ENCODE measurements at places on chromosomes 4 and X. TPM values are rescaled to one million over a fixed set of nuclear protein-coding genes. Genes with fewer than 3 reads are reported as not detected.

DNA sequence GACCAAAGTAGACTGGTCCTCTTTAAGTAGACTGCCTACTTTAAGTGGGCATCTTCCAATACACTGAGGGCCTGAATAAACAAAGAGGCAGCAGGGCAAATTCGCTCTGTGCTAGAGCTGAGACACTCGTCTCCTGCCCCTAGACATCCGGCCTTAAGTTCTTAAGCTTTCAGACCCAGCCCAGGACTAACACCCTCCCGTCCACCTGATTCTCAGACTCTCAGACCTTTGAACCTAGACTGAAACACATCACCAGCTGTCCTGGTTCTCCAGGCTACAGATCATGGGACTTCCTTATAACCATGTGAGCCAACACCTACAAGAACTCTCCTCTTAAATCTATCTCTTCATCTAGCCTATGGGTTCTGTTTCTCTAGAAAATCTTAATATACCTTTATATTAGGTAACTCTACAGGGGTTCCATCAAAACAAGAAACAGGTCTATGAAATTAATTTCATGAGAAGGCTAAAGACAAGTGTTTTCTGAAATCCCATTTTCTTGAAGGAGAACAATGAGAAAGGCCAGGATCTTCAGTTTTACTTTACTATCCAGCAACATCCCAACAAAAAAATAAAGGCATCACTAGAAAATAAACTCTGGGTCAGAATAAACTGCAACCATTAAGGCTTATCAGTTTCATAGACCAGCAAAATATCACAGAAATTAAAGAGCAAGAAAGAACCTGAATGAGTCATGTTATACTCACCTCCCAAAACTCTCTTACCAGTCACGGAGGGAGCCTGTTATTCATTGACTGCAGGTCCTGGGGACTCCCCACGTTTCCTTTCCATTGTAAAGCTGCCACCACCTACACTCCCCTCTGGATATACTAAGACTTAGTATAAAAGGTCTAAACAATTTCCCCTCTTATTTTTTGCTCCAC, 14.8 kb downstream of the ADGRA3 start:
- DNase-seq = no peak

DNA sequence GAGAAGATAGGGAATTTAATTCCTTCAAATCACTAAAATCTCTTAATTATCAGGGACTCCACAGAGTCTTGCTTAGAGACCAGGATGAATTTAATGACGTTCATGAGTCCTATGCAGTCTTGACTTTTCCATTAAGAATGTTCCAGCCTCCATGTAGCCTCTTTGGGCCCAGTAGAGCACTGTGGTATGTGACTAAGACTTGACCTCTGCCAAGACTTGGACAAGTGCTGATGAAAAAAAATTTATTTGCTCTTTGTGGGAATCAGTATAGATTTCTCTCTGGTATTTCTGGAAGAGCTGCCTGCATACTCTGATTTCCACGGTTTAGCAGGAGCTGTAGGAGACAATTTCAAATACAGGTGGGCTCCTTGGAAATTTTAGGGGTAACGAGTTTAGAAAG, 40.6 kb downstream of the CHRDL1 start:
- DNase-seq = no peak

DNA sequence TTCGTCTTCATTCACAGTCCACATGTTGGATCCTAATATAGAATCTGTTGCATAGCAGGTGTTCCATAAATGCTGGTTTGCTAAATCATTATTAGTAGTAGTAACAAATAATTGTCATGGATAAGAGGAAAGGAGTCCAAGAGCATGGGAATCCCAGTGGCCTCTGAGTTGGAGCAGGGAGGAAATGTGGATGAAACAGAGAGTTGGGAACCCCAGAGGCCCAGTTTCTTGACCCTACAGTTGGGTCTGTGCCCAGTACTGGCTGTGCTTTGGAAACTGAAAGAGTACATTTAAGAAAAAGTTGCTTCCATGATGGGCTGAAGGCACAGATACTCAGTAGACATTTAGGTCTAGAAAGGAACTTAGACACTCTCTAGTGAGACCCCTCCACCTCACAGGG, 149.4 kb upstream of the PSAPL1 start:
- DNase-seq = no peak

FAM184B gene
- total RNA-seq = not detected

DNA sequence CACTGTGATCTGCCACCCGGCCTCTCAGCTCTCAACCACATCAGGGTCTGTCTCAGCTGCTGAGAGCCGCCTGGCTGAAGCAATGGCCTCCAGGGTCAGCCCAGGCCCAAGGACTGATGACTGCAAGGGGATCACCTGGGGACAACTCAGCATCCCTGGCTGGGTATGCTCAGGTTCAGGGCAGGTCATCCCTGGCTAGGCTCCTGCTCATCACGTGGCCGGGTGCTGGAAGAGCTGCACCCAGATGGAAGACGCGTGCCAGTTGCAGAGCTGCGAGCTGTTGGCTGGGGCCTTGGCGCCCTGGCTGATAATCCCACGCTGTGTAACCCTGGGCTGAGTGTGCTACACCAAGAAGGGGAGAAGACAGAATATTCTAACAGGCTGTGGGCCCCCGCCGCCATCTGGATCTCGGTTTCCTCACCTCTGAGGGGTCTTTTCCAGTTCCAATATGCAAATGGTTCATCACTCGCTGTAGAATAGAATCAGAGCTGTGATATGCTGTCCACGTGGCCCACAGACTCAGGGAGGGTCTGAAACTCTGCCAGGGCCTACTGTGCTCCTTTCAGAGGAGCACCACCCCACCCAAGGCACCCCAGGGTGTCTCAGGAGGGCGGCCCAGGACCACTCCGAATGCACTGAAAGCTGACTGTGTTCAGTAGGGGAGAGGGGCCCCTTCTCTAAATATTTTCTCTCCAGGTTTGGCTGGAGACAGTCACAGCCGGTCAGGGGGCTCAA, 338.8 kb downstream of the BCOR start:
- no peak for DNase-seq

DNA sequence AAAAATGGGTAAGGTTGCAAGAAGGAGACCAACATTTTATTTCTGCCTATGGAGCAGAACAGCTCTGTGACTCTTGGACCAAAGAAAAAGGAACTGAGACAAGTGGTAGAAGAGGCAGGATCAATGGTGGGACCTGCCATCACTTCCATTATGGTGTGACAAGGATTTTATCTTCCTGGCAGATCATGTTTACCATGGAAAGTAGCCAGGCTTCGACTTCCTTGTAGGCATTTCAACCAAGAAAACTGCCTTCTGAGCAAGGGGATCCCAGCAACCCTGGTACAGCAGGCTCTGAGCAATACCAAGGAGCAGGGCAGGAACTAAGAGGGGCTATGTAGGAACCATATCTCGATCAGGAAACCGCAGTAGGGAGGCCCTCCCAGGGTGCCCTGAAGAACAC, 317.4 kb downstream of the IQCM start:
- DNase-seq = no peak

WAS gene
- total RNA-seq = 6.2 TPM

DNA sequence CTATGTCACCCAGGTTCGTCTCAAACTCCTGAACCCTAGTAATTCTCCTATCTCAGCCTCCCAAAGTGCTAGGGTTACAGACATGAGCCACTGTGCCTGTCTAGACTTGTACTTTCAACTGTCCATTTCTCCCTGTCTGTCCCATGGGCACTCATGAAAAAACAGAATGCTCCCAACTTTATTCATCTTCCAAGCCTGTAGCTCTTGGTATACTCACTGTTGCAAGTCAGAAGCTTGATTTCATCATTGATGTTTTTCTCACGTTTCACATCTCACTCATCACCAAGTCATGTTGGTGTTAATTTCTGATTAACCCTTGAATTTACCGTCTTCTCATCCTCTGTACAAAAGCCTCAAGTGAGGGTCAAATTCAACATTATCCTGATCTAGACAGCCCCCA, 7.3 kb upstream of the SRP72 start:
- no peak for DNase-seq

- DNase-seq = no peak
These were observed 24.0 kb downstream of the DOCK11 start for GRCh38 chrX:118519411-118520215.

- DNase-seq = no peak
These were observed 86.9 kb downstream of the EVC start for GRCh38 chr4:5797866-5798265.

FRMPD4 gene
- 2.1 TPM for total RNA-seq

CENPVL1 gene
- total RNA-seq = not detected

DNA sequence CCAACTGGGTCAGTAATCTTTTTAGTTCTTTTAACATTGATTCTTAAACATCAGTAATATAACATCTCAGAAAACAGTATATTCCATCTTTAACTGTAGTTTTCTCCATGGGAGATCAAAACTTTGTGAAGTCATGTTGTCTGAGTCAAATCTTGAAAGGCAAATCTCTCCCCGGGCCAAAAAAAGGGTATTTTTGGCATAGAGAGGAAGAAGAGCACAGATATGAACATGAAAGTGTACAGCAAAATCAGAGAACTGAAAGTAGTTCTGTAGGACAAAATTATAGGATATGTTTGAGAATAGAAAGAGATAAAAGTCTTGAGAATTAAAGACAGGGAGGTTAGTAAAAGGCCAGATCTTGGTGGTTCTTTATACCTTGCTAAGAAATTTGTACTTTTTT, 176.4 kb upstream of the GYPA start:
- DNase-seq = no peak

DNA sequence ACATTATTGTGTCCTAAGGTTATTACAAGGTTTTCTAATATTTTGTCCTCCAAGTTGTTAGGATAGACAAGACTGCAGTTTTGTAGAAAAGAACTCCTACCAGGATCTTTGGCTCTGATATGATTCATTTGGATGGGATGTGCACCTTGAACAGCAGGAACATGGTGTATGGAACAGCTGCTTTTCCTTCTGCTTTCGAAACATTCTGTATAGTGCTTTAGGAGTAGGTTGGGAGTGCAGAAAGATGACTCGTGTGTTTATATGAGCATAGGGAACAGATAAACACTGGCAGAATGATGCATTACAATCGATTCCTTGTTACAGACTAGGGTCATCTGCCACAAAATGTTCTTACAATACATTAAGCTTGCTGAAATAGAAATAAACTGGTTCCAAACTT, 790.1 kb downstream of the DMD start:
- DNase-seq = no peak

DNA sequence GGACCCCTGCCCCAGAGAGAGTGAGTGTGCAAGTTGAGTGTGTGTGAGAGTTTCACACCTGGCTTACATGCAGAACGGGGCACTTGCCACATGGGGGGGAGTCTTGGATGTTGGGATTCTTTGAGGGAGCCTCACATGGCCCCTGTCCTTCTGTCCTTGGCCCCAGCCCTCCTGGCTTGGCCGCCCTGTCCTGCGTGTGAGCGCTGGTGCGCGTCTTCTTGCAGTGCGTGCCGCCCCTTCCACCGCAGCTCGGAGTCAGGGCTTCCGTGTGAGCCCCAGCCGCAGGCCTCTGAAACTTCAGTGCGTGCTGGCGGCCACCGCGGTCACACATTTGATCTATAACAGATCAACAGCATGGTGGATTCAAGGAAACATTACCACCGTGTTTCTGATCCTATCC, 30.1 kb upstream of the HGFAC start:
- peak; percentile 39 for DNase-seq

DNA sequence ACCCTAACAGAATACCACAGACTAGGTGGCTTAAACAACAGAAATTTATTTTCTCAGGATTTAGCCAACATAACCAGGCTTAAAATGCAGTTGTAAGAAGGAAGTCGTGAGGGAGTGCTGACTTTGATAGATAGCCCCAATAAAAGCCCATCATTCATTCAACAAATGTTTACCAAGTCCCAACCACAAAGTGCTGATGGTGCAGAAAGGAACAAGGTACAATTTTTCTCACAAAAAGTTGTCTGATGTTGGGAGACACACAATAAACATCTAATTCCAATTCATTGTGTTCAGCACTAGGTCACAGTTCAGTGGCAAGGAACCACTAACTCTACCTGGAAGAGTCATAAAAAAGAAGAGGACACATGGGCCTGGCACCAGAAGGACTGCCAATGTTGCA, 42.2 kb downstream of the AKAP4 start:
- no peak for DNase-seq

SCML1 gene
- 9.1 TPM for total RNA-seq

DNA sequence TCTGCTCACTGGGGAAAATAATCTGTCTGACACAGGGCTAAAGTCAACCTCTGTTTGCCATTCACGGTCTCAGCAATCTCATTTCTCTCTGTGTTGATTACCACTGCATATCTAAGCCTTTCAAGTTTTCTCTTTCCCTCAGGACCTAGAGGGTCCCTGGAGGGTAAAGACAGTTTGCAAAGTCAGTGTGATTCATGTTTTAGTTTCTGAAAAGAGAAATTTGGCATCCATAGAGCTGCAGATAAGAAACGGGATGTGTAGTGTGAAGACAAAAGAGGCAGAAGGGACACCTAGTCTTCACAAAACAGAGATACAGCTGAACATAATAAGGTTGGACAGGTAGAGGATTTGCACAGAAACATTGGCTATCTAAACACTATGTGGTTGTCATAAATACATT, 34.5 kb upstream of the KDR start:
- no peak for DNase-seq

GRCh38 chr4:169068423-169068822, 58.4 kb upstream of the CBR4 start:
- DNase-seq = no peak

GRCh38 chr4:178240891-178241290, 798.7 kb upstream of the AGA start:
- no peak for DNase-seq

DNA sequence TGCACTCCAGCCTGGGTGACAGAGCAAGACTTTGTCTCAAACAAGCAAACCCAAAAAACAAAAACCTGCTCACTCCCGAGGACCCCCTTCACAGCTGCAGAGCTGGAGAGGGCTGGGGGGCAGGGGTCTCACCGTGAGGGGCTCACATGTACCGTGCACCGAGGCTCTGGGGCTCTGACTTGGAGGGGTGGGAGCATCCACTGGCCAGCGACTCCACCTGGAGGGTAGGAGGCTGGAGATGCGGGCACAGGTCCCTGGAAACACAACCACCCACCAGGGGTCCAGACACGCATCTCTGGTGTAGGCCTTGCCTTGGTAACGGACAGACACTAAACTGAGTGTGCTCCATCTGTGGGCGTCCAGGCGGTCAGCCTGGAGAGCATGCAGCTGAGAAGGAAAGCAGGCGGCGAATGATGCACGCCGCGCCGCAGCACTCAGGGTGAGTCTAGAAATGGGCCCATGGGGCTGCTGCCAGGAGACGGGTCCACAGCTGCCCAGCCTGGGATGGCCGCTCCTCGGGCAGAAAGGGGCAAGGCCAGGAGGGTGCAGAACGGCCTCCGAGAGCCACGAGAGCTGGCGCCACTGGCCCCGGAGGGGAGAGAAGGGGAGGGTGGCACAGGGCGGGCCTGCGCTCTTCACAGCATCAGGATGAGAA, 26.1 kb downstream of the PPP2R3B start:
- peak; percentile 34 for DNase-seq

DNA sequence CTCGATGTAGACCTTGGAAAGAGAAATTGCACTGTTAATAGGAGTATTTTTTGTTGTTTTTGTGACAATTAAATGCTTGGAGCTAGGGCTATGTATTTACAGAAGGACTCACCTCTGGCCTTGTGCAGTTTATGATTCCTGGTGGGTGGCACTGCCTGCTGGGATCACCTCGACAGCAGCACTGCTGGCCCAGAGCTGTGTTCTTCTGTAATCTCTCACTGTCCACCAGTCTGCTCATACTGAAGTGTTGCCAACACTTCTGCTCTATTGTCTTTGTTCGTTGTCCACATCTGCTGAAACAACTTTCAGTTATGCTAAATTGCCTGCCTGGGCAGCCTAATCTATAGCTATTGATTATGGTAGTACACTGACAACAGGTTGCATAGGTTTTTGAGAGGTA, 194.4 kb upstream of the ANK2 start:
- no peak for DNase-seq

- peak; percentile 93 for DNase-seq
These were observed at the start of gene LIN54 for GRCh38 chr4:83010522-83011318. LIN54 (minus strand) TSS chr4:83010823; CDS start chr4:82984844, 25,979 bp downstream.

NUP62CL gene
- total RNA-seq = 0.39 TPM

- DNase-seq = no peak
These were observed 202.4 kb downstream of the MAB21L2 start for GRCh38 chr4:150784305-150784704.

Data from right cardiac atrium (tissue), 5 donors.